ENCODE measurements at places on chromosomes 1 and 21.

DNA sequence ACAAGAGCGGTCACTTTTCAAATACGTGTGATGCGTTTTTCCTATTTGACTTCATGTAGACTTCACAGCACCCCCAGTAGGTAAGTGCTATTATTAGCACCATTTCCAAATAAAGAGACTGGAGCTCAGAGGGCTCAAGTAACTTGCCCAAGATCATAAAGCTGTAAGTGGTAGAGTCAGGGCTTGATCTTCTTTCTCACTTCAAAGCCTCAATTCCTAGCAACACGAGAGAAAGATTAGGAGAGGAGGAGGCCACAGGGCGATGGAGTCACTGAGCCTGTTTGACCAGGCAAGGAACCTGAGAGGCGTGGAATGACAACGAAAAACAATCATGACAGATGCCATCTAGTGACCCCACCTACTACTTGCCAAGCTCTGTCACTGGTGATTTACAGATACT lies 181.0 kb downstream of the FOXD2 start:
- no peak for DNase-seq

- DNase-seq: no peak
Observed at GRCh38 chr1:178870944-178871343, at the start of gene ANGPTL1. TSS of gene ANGPTL1 (minus strand) at chr1:178871077. CDS start at chr1:178865776, 5,301 bp downstream.

- DNase-seq: peak; percentile 40
Observed at GRCh38 chr1:235074523-235075047, 54.1 kb downstream of the TOMM20 start.

GRCh38 chr21:30269803-30270530 lies 12.8 kb downstream of the KRTAP24-1 start:
- no peak for DNase-seq

DNA sequence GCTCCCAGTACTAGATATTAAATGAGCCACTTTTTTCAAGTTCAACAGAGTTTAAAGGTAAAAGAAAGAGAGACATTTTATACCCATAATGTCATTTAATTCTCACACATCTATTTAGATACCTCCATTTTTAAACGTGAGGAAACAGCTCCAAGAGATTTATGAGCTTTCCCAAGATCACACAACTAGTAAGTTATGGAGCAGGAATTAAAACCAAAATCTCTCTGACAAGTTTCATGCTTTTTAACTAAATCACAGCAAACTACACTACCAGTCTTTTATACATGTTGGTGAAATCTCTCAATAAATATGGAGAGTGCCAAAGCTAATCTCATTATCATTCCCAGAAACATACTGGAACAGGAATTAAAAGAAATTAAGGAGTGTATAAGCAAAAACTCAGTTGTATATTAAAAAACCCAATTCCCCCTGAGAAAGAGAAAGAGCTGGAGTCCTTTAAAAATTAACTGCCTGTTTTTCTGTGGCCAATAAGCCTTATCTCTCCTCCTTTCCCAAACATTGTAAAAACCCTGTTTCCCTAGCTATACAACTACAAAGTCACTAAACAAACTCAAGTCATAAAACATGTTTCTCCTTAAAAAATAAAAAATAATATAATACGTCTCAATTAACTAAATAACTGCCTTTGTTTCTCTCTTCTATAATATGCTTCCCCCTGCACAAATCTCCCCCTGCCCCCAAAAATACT lies 26.7 kb upstream of the THEM4 start:
- DNase-seq: no peak

- DNase-seq: no peak
Observed at GRCh38 chr1:67580691-67581403, 104.2 kb upstream of the GADD45A start.

GRCh38 chr1:234373959-234374254 lies 651 bp downstream of the COA6 start:
- no peak for DNase-seq

DNA sequence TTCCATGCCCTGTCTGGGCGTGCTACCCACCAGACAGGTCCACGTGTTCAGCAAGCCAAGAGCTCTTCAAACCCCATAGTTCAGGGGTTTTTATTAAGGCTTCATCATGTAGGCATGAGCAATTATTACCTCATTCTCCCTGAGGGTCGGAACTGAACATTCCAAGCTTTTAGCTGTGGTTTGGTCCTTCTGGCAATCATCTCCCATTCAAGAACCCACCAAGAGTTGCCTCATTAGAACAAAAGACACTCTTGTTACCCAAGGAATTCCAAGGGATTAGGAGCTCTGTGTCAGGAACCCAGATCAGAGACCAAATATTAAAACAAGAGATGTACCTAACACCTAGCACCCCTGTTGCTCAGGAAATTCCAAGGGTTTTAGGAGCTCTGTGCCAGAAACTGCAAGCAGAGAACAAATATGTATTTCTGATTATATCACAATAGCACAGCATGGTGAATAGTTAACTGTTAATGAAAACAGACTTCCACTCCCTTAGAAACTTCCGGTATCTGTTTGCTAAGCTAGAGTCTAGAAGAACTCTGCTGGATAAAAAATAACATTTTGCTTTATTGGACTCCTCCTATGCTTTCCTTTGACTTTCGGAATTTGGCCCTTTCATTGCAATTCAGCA lies 201.2 kb upstream of the L1TD1 start:
- peak; percentile 6 for DNase-seq

GRCh38 chr1:197685785-197686184 lies 89.5 kb downstream of the DENND1B start:
- no peak for DNase-seq

DNA sequence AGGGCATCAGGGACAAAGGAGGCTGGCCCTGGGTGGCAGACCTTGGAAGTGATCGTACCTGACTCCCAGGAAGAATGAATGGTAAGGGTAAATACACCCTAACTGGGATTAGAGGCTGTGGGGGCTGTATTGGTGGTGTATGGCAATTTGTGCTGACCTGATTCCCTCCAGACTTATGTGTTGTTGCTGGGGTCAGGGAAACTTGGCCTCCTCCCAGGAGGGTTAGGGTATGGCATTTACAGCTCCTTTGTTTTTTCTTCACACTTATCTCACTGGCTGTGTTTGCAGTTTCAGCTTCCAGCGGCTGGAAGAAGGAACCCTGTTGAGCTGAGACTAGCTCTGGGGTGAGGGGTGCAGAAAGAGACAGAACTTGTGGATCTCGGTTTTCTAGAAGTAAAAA lies 8.2 kb downstream of the VANGL1 start:
- DNase-seq: no peak

- peak; percentile 76 for DNase-seq
Observed at GRCh38 chr1:224513787-224514209, 79.2 kb upstream of the WDR26 start.

DNA sequence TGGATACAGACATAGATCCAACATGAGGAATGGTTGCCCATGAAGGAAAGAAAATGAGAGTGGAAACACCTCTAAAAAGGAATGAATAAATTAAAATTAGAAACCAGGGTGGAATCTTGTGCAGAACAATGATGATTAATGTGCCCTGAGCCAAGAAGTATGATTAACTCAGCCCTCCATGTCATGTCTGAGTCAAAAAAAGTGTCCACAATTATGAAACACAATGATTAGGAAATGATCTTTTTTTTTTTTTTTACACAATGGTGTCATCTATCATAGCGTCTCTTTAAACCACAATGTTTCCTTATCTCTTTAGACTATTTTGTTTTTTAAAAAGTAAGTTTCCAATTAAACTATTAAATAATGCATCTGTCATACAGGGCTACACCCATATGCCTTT lies 78.9 kb upstream of the RAB4A start:
- DNase-seq: no peak

DNA sequence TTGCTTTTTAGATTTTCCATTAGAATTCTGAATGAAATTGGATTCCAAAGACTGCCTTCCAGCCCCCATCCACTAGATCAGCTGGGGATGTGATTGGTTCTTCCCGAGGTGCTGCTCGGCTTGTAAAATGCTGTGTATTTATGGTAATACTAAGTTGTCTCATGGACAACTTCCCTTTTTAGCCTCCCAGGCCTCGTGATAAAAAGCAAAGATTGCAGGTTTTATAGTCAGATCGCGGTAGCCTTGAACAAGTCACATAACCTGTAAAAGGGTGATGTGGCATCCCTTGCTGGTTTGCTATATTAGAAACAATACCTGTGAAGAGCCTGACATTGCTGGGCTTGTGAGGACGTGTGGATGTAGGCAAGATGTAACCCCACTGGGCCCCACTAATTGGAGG lies 10.4 kb downstream of the MUL1 start:
- no peak for DNase-seq

DNA sequence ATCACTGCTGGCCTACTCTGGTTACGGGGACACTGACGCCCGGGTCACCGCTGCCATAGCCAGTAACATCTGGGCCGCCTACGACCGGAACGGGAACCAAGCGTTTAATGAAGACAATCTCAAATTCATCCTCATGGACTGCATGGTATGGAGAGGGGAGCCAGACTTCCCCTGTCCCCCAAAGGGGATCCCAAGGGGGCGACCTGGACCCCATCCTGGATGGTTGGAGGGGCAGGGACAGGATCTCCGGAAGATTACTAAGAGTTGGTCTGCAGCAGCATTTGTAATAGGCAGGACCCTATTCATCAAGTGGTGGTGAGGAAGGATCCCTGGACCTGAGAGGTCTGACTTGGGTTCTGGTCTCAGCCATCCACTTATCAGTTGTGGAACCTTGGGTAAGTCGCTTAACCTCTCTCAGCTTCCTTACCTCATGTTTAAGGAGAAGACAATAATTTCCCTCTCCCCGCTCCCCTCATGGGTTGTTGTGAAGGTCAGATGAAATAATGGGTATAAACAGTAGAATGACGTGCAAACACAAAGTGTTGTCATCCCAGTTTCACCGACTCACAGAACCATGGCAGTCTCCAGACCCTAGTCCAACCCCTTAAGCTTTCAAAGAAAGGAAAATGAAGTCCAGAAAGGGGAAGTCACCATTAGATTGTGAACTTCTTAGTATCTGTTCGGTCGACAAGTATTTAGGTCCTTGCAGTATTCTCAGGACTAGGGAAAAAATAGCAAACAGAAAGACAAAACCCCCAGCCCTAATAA lies 883 bp downstream of the LAMTOR2 start:
- DNase-seq: no peak

DNA sequence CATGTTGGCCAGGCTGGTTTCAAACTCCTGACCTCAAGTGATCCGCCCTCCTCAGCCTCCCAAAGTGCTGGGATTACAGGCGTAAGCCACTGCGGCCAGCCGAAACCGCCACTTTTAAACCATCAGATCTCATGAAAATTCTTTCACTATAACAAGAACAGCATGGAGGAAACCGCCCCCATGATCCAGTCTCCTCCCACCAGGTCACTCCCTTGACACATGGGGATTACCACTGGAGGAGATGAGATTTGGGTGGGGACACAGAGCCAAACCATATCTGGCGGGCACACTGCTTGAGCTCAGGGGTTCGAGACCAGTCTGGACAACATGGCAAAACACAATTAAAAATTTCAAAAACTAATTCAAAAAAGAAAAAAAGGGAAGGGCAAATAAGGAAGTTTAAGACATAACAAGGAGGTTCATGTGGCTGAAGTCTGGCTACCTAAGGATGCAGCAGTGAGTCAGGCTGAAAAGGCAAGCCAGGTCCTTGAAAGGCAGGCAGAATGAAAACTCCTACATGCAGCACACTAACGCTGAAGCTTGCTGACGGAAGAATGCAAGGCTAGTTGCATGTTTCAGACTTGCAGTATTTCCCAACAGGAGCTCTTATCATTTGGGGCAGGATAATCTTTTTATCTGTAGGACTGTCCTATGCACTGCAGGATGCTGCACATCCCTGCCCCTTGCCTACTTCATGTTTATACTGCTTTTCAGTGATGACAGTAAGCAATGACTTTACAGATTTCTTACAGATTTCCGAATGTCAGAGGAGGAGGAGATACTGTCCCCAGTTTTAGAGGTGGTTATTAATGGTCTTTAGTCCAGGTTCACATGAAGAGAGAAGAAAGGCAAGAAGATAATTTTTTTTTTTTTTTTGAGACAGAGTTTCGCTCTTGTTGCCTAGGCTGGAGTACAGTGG lies 49.3 kb downstream of the FBXO42 start:
- no peak for DNase-seq

DNA sequence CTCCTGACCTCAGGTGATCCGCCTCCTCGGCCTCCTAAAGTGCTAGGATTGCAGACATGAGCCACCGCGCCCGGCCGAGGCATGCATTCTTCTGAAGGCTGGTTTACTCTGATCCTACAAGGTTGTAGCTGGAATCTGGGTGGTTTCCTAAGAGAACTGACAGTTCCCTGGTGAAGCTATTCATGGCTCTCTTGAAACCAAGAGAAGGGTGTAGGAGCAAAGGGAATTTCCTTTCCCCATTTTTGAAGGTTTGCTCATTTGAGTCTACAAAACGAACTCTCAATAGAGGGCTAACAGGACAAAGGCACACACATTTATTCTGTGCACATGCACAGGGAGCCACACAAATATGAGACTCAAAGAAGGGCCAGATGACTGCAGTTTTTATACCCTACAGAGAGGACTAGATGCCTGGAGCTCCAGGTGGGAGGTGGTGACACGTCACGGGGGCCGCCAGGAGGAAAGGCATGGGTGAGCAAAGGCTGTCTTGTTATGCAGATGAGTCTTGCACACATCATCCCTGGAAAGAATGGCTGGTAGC lies 49.5 kb upstream of the ERRFI1 start:
- DNase-seq: no peak

GRCh38 chr1:209607102-209607794 lies 23.7 kb downstream of the CAMK1G start:
- peak; percentile 70 for DNase-seq

- DNase-seq: no peak
Observed at GRCh38 chr1:154837672-154838171, 32.4 kb downstream of the KCNN3 start.

- no peak for DNase-seq
Observed at GRCh38 chr1:244304156-244304555, 147.6 kb downstream of the ADSS2 start.

DNA sequence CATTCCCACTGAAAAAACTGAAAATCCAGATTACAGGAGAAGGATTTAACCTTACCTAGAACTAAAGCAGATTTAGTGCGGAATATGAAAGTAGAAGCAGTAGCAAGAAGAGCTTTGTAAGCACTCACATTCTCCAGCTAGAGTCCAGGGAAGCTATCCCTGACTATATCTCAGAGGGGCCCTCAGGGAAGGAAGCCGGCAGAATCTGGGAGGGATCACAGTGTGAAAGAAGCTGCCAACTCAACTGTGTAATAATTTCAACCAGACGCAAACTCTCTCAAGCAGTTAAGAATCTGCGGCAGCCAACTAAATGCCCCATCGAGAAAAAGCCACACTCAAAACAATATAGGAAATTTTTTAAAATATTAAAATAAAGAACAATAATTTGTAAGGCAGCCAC lies 163.8 kb downstream of the EIF4G3 start:
- DNase-seq: no peak

DNA sequence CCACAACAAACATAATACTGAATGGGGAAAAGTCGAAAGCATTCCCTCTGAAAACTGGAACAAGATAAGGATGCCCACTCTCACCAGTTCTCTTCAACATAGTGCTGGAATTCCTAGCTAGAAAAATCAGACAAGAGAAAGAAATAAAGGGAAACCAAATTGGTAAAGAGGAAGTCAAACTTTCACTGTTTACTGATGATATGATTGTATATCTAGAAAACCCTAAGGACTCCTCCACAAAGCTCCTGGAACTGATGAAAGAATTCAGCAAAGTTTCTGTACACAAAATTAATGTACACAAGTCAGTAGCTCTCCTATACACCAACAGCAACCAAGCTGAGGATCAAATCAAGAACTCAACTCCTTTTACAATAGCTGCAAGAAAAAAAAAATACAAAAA lies 6.9 kb upstream of the F13B start:
- no peak for DNase-seq

- no peak for DNase-seq
Observed at GRCh38 chr1:219751870-219752507, 139.1 kb upstream of the ZC3H11B start.
